Activated naive CD8-positive, alpha-beta T cell treated with anti-CD3 and anti-CD28 coated beads for 36 hours (primary cell): ENCODE measurements at places on chromosomes 16 and 17.
A peak's percentile ranks its signal among the peaks of the same experiment; 100 is the strongest.

DNA sequence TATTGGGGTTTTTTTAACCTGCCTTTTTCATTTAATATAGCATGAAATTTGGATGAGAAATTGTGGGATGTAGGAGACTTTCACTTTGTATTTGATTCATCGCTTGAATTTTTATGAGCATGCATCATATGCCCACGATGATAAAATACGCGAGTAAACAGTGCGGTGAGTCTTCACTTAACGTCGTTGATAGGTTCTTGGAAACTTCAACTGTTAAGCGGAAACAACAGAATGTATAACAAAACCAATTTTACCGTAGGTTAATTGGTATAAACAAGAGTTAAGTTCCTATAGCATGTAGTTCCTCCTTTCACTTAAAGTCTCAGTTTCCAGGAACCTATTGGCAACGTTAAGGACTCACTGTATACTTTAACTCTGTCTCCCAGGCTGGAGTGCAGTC is 28.7 kb downstream of the MMP15 start:
- no peak for DNase-seq

- DNase-seq: no peak
Measured at GRCh38 chr16:72854267-72854959, 193.5 kb downstream of the ZFHX3 start.

- DNase-seq: no peak
Measured at GRCh38 chr16:6018848-6019489, 921.4 kb upstream of the EEF2KMT start.

- no peak for DNase-seq
Measured at GRCh38 chr16:70714581-70715054, 28.8 kb upstream of the MTSS2 start.

- DNase-seq: no peak
Measured at GRCh38 chr17:50725769-50726655, 6.6 kb downstream of the LUC7L3 start.

- DNase-seq: no peak
Measured at GRCh38 chr17:2319051-2319450, 15.3 kb downstream of the SRR start.

DNA sequence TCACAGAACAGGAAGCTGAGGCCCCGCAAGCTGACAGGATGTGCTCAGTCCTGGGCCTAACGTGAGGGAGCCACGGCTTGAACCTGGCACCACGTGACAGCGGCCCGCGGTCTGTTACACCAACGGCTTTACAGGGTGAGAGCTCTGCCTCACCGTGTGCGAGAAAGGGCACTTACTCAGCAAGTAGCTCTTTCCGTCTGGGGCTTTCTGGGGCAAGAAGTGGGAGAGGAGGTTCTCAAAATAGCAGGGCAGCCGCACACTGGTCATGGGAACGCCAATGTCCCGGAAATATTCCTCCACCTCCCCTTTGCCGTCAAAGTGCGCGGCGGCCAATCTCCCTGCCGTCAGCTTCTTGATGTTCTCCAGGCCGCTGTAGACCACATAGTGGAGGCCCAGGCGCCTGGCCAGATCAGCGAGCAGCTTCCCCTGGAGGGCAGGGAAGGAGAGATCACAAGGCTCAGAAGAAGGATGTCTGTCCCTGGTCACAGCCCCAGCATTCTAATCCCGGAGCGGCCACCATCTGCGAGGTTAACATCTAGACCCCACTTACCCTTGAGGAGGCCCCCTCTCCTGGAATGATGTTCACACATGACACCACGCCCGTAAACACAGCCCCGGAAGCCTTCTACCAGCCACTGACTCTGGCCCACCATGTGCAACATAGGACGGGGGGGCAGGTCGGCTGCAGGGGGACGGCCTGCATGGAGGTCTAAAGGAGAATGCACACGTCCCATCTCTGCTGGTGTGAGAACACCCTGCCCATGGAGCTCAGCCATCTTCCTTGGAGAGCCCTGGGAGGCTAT is 8.2 kb downstream of the NMRAL1 start:
- DNase-seq: peak; percentile 30

DNA sequence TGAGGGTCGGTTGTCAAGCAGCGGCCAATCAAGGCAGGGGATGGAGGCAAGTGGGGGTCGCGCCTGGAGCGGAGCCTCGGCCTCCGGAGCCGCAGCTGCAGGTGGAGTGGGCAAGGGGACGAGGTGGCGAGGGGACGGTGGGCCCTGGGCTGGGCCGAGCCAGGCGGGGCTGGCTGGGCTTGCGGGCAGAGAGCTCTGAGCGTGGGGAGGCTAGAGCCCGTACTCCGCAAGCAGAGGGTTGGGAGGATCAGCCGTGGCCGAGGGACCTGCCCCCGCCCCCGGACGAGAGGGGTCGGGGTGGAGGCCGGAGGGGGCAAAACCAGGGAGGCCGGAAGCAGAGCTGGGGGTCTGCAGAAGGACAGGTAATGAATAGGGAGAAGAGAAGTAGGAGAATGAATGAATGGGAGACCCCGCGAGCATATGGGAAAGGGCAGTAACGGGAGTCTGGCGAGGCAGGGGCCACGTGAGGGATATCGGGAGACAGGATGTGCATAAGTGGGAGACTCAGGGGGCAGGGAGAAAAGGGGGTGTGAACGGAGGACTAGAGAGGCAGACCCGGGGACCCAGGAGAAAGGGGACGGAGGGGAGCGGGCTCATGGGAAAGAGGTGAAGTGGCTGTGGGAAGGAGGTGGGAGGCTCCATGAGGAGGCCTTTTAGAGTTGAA is at the start of gene KATNB1:
Gene KATNB1, plus strand, starts transcription at position 16 of the 664 bp plus-strand sequence. CDS start 1,474 bp downstream, outside the sequence.
- DNase-seq: no peak

DNA sequence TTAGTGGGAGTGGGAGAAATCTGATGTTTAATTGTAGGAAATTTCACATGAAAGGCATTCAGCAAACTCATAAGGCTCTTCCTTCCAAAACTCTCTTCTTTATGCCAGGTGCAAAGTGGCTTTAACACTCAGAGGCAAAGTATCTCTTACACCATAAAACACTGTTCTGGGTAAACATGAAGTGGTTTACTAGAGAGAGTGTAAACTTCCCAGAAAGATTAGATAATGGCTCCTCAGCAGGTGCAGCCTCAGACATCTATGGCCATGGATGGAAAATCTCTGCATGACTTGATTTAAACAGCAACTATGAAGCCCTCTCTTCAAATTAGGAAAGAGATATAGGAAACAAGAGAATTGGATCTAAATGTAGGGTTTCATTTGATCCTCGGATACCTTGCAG is 583.1 kb upstream of the SALL1 start:
- DNase-seq: no peak

GRCh38 chr16:56332464-56333079 is 92.8 kb downstream of the AMFR start:
- DNase-seq: no peak

- no peak for DNase-seq
Measured at GRCh38 chr17:73215447-73215846, 22.6 kb downstream of the COG1 start.

DNA sequence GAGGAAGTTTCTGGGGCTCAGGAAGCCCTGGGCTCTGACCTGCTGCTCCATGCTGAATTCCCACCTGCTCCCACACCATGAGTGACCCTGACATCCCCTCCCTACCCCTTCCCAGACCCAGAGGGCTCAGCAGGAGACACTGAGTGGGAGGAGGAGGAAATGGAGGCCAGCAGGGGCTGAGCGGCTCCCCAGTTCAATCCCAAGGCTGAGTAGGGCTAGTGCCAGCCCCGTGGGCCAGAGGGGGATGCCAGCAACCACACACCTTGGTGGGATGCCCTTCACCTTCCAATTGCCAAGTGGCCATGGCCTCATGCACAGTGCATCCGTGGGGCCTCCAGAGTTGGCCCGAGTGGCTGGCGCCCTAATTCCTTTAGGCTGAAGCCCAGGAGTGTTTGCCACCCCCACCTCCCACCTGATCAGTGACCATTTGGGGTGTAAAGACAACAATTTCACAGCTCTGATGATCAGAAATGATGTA is 1.0 kb upstream of the ADGRG3 start:
- no peak for DNase-seq
